ENCODE measurements at places on chromosomes 1 and 21. TPM values are rescaled to one million over a fixed set of nuclear protein-coding genes. Genes with fewer than 3 reads are reported as not detected.

OR10Z1 gene
- not detected for total RNA-seq

- no peak for DNase-seq
These were observed 8.3 kb downstream of the BCAR3 start for GRCh38 chr1:93673163-93673829.

INSRR gene
- not detected for total RNA-seq

TLR5 gene
- total RNA-seq, result 22.3 TPM

GRCh38 chr1:66984491-66984890, 59.7 kb downstream of the MIER1 start:
- no peak for DNase-seq

TMEM82 gene
- not detected for total RNA-seq

DNA sequence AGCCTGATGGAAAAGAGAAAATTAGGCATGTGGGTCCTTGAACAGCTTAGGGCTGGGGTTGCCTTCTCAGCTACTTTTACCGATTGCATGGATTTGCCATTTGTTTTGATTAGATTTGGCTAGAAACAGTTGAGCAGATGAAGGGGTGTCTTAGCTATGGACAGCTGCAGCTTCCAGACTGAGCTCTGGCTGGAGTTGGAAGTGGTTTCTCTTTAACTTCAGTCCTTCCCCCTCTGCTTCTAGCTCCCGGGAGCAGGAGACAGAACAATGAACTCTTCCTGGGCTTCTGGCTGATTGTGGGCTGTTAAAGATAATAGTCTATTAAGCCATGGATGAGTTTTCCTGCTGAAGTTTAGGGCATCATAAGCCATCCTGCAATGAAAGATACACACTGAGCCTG, 50.7 kb downstream of the UBE2T start:
- no peak for DNase-seq

DNA sequence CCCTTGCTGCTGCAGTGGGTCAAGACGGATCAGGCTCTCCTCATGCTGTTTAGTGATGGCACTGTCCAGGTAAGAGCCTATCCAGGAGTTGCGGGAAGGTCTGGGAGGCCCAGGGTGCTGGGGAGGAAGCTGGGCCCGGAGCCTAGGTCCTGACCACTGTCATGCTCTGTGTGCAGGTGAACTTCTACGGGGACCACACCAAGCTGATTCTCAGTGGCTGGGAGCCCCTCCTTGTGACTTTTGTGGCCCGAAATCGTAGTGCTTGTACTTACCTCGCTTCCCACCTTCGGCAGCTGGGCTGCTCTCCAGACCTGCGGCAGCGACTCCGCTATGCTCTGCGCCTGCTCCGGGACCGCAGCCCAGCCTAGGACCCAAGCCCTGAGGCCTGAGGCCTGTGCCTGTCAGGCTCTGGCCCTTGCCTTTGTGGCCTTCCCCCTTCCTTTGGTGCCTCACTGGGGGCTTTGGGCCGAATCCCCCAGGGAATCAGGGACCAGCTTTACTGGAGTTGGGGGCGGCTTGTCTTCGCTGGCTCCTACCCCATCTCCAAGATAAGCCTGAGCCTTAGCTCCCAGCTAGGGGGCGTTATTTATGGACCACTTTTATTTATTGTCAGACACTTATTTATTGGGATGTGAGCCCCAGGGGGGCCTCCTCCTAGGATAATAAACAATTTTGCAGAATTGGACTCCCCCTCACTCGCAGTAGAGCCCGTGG, 1.7 kb downstream of the DYNLT4 start:
- DNase-seq, result peak; percentile 67

YOD1 gene
- total RNA-seq, result 7.0 TPM

- no peak for DNase-seq
These were observed 58.0 kb downstream of the B3GALT5 start for GRCh38 chr21:39670701-39671100.

OR2L13 gene
- total RNA-seq, result not detected

DNA sequence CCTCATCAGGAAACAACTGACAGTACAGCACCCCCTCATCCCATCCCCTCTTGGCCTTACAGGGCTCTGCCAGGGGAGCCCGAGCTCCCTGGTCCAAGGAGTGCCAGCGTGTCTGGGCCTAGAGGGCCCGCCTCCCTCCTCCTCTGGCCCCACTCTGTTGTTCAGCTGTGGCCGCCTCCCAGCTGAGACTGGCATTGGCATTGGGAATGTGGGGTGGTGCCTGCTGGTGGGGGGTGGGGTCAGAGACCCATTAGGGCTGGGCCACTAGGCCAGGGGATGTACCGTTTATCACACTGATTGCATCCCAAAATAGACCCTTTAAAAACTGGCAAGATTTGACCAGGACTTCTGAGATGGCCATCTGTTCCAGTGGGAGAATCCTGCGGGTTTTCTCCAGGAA, 1.4 kb downstream of the LDLRAP1 start:
- peak; percentile 79 for DNase-seq

GRCh38 chr1:17273096-17273495, 24.2 kb downstream of the PADI3 start:
- DNase-seq, result no peak

GJA5 gene
- 62.2 TPM for total RNA-seq

DNA sequence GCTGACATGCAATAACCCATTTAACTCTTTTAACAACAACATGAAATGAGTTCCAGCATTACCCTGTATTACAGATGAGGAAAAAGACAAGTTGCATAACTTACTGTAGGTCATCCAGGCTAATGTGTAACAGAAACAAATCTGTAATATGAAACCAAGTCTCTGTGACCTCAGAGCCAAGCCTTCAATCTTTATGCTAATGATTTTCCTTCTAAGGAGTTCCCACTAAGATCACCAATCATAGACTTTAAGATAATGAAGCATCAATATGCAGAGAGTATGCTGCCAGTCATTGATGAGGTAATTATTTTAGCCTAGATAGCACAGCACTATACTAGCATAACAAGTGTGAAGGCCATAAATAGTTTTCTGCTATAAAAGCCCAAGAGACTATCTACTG, 35.6 kb upstream of the RNPC3 start:
- DNase-seq, result no peak

- DNase-seq, result no peak
These were observed 104.5 kb upstream of the AJAP1 start for GRCh38 chr1:4549930-4550329.

DNA sequence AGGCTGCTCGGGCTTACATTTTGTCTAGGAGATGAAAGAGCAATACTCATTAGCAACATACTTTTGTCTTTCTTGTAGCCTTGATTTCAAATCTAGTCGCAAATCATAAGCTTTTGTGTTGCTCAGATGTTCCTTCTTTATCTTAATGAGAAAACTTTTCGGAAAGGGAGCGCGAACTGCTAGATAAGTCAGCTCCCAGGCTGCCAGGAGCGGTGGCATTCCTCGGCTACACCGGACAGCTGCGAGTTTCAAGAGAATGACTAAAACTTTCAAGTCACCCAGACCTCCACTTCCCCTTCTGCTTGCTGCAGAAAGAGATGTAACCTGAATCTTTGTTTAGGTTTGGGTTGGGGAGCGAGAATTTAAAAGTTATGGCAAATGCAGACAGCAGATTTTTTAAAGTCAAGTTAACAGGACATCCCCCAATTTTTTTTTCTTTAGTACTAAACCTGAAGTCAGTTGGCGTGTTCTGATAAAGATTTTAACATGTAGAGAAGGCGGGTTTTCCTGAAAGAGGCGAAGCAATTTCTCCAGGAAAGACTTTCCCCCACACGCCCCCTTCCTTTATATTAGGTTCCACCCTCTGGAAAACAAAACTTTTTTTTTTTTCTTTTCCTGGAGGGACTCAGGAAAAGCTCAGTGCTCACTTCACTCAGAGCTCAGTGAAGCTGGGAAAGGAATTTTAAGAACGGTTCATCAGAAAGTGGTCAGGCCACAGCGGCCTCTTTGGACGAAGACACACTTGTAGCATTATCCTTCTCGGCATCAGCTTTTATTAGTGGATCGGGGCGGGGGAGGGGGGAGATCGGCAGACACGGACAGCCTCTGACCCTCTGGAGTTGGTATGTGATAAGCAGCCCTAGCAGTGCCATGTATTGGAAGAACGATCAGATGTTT, at the start of gene LHX8:
LHX8 (plus strand) TSS at position 639 of the 897 bp plus-strand sequence. CDS start 2,227 bp downstream, outside the sequence.
- no peak for DNase-seq

PRPF38B gene
- total RNA-seq, result 39.3 TPM

DNA sequence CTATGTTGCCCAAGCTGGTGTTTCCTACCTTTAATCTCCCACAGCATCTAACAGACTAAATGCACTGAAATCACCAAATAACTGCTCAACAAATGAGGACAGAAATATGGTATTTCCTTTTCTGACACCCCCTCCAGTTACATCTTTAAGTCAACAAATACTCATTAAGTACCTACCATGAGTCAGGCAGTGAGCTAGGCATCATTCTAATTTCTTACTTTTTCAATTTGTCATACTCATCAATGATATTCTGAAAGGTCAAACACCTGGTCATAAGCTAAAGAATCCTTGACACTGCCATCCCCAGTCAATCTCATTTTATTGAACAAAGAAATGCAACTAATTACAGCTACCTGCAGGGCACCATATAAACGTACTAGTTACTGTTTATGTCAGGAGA, 36.6 kb downstream of the LUZP1 start:
- DNase-seq, result no peak

DNA sequence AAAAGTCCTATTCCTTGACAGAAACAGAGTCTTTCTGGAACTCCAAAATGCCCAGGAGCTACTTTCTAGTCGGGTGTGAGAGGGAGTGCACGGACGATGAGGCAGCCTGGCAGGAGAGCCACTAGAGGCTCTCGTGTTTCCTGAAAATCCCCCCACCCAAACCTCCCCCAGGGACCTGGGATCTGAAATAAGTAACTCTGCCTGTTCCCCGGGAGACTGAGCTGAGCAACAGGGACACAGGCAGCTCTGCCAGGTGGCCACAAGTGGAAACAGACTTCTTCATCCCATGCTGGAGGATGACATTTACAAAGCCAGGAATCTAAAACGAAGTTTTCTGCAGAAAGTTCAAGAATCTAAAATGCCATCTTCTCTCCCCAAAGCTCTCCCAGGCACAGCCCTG, 77.1 kb downstream of the ITPKB start:
- DNase-seq, result no peak

OVAAL gene
- total RNA-seq, result not detected

CTH gene
- total RNA-seq, result 3.6 TPM

FBLIM1 gene
- 39.0 TPM for total RNA-seq

- DNase-seq, result peak; percentile 15
These were observed 122.3 kb downstream of the DMRTB1 start for GRCh38 chr1:53581476-53581875.

DNA sequence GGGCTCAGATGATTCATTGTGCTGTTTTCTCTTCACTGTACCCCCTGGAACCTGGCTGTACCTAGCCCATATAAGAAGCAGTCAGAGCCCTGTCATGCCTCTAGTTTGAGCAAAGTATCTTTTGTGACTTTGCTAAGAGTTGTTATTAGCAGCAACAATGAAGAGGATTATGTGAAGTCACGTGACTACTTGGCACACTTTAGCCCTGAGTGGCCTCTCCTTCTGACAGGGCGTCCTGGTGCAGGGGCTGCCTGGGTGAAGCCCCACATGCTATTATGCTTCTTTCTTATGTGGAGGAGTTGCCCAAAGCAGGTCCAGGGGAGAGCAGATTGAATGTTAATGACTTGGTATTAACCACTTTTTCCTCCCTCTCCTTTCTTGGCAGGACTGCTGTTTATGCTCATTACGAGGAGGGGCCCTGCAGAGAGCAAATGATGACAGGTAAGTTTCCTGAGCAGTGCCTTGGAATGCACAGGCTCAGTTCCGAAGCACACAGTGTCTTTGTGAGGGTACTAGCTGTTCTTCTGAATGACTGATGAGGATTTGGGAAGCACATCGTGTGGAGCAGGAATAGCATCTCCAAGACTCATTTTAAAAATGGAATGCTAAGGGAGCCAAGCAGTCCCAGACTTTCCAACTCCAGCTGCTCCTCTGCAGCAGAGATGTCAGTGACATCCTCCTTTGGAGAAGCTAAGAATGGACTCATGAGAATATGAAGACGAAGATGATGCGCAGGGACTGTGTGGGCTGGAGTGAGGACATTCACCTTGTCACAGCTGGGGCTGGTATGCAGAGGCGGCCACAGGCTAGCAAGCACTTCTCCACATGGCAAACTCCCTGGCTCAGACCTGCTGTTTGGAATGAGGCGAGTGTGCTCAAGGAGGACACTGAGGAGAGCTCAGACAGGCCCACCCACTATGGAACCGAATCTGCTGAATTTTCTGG, 15.2 kb upstream of the ST3GAL3 start:
- DNase-seq, result no peak

DNA sequence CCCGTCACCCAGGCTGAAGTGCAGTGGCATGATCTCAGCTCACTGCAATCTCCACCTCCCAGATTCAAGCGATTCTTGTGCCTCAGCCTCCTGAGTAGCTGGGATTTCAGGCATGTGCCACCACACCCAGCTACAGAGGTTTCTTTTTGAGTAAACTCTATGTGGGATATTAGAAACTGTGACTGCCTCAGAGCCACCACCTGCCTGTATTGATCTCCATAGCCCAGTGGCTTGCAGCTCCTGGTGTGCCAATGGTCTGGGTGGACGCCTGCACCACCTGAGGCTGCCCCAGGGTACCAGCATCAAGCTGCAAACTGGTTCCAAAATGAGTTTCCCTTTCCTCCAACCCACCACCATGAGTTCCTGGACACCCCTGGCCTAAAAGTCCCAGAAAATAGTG, 89.7 kb upstream of the SLC44A3 start:
- no peak for DNase-seq

- no peak for DNase-seq
These were observed 5.1 kb upstream of the NAV1 start for GRCh38 chr1:201533836-201534235.

NT5C1A gene
- total RNA-seq, result 0.49 TPM

GRCh38 chr1:234845836-234846235, 235.9 kb upstream of the IRF2BP2 start:
- DNase-seq, result no peak

GRCh38 chr1:42192106-42192505, 27.6 kb upstream of the GUCA2A start:
- DNase-seq, result no peak

LORICRIN gene
- not detected for total RNA-seq

ERICH3 gene
- total RNA-seq, result not detected

GRCh38 chr1:169795687-169796086, 980 bp upstream of the METTL18 start:
- no peak for DNase-seq

GNL2 gene
- 36.5 TPM for total RNA-seq

DNALI1 gene
- total RNA-seq, result 13.2 TPM

DNA sequence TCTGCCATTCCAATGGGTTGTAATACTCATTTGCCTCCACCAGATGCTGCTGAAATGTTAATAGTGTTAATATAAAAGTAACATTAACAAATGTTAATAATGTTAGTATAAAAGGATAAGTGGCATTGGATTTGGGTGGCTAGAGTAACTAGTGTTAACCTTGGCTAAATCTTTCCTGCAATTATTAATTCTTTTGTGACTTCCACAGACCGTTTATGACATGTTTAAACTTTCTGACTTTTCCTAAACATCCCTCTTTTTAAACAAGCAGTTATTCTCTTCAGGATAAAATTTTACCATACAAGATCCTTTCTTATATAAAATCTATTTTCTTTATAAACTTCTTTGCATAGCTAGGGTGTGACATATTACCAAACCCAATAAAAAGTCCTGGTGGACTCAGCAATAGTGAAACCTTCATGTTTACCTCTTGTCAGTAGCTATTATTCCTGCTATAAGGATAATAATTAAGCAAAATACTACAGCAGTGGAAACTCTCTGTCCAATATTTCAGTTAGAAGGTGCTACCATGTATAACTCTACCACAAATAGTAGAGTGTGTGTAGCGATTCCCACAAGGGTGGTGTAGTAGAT, 41.5 kb downstream of the CCDC30 start:
- no peak for DNase-seq

GRCh38 chr1:39625462-39626273, 13.8 kb downstream of the HEYL start:
- DNase-seq, result peak; percentile 73
